Stimulated activated CD4-positive, alpha-beta T cell treated with anti-CD3 and anti-CD28 coated beads, Interleukin-12 subunit alpha, Interleukin-12 subunit beta, amount 100 ng/mL, for 24 hours (primary cell): ENCODE measurements at places on chromosomes 11 and 22.
A peak's percentile ranks its signal among the peaks of the same experiment; 100 is the strongest.

- no peak for DNase-seq
Measured at GRCh38 chr11:121163658-121164308, 62.7 kb downstream of the TECTA start.

DNA sequence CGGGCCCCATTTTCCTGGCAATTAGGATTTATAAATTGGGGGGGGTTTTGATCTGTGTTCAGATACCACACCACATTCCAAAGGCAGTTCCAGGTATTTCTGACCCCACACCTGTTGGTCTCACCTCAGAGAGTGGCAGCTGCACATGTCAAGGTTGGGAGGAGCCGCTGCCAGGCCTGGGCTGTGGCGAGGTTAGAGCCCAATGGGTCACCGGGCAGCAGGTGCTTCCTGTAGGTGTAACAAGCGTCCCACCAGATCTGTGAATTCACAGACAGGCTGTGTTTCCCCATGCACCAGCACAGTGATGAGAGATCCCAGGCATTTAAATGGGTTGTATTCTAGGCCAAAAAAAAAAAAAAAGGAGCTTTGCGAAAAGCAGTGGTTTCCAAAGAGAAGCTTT, 58.6 kb downstream of the CABIN1 start:
- DNase-seq = no peak

GRCh38 chr11:133549826-133550225, 17.5 kb upstream of the OPCML start:
- no peak for DNase-seq

- no peak for DNase-seq
Measured at GRCh38 chr22:42974223-42974622, 40.7 kb downstream of the PACSIN2 start.

- DNase-seq = no peak
Measured at GRCh38 chr11:108597736-108598355, 4.3 kb upstream of the EXPH5 start.

GRCh38 chr11:73320763-73321603, 12.9 kb downstream of the ARHGEF17 start:
- no peak for DNase-seq

DNA sequence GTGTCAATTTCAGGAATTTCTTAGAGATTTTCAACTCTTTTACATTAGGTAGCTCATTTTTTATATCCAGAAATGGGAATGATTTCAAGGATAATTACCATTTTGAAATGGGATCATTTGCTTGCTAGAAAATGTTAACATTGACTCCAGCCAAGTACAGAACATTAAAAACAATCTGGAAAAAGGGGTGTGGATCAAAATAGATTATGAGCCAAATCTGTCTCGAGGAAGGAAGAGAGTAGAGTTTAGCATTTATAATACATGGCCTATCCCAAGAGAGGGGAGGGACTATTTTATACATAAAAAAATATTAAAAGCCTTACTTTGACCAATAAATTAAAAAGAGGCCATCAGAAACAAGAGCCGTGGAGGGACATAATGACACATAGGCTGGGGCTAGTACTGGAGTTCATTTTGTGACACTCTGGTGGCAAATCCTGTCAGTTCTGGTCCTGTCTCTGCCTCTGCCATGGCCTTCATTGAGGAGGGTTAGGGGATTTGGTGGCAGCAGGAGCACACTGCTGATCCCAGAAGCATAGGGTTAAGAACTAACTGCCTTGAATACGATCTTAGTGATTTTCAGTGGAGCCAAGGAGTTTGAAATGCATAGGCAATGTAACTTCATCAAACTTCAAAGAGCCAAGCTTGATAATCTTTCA, 20.4 kb downstream of the PPP6R3 start:
- DNase-seq = no peak

GRCh38 chr11:15918212-15918611, 438.1 kb downstream of the SOX6 start:
- no peak for DNase-seq

GRCh38 chr22:23520863-23521440, 59.1 kb downstream of the IGLL1 start:
- no peak for DNase-seq

GRCh38 chr22:21942407-21943343, 10.0 kb downstream of the PPM1F start:
- peak; percentile 16 for DNase-seq

DNA sequence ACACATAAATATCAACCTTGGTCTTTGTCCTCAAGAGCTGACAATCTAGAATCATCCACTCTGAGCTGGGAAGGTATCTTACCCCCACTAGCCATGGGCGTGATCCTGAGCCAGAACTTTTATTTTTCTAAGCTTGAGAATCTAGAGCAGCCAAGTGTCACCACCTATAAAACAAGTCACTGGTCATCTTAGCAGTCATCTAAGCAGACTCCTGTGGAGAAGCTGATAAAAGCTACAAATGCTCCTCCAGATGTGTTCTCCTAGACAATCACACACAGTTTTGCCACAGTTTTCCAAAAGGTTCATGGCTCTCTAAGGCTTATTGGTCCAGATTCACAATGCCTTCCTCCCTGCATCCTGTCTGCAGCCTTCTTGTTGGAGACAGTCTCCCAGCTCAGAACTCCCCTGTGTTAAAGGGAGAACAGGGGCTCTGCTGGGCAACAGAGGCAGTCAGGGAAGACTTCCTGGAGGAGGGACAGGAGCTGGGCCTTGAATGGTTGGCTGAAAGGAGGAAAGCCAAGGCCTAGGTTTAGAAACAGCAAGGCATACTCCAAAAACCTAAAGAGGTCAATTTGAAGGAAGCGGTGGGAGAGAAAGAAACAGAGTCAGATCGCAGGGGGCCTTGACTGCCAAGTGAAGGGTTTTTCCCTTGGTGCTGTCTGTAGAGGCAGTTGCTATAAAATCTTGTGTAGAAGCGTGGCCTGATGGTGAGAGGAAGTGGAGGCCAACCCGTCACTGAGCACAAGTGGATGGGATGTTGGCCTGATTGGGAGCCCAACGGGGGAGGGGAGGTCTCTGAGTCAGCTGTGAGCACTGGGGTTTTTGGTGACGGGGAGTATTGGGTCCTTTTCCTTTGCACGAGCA, 42.0 kb downstream of the ALX4 start:
- no peak for DNase-seq

DNA sequence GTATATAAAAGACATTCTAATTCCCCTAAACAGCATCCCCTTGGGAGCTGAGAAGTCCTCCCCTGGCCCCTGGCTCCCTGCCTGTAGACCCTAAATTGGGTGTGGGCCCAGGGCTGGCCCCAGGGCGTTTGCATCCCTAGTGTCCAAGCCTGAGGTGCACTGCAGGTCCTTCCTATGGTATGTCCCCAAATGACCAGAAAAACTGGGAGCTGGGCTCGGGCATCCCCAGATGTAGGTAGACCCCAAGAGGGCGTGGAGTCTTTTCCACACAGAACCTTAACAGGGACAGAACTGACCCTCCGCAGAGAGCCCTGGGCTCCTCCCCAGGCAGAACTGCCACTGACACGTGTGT, 782 bp upstream of the OSBPL5 start:
- DNase-seq = no peak

DNA sequence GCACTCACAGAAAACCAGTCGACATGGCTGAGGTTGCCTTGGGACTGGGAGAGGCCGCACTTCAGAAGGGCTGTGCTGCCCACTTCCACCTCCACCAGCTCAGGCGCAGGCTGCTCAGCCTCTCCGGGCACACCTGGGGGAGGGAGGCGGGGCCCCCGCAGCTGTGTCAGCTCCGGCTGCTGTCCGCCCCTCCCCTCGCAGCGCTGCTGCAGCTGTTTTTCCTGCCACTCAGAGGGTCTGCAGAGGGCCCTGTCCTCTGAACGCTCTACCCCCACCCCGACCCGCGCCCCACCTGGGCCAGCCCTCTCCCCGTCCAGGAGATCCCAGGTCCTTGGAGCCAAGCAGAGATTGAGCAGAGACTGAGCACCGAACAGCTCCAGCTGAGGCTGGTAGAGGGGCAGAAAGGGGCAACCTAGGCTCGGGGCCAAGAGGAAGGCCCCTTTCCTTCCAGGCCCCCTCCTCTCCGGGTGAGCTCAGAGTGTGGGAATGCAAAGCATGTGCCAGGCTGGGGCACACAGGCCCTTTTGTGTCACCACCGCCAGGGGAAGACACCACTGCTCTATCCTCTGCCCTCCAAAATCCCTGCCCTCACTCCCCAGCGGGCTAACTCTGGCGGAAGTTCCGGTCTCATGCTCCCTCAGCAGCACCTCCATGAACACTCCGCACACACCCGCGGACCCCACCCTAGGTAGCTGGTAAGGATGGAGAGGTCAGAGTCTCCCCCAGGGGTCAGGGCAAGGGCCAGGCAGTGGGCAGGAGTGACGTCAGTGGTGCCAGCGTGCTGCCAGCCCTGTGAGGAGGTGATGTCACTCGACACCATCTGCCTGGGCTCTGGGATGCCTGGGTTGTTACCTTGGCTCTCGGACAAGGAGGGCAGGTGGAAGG, 1.6 kb downstream of the MCAM start:
- DNase-seq = no peak

- no peak for DNase-seq
Measured at GRCh38 chr22:17597217-17597616, 31.3 kb downstream of the ATP6V1E1 start.

- no peak for DNase-seq
Measured at GRCh38 chr22:48853627-48854240, 973.9 kb downstream of the BRD1 start.

DNA sequence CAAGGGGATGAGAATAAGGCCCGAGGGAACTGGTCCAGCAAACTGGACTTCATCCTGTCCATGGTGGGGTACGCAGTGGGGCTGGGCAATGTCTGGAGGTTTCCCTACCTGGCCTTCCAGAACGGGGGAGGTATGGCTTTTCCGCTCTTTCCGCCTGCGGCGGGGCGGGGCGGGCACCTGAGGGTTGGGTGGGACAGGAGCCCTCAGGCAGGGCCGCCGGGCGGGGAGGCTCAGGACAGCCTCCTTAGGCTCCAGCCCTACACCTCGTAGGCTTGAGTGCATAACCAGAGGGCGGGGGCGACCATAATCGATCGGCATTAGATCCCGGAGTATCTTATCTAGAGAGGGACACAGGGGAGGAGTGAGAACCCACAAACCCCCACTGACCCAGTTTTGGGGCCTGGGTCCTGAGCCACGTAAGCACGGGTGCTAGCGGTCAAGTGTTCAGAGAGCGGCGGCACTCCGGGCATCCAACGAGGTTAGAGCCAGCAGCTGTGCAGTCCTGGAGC, 4.9 kb downstream of the SLC6A5 start:
- DNase-seq = no peak

DNA sequence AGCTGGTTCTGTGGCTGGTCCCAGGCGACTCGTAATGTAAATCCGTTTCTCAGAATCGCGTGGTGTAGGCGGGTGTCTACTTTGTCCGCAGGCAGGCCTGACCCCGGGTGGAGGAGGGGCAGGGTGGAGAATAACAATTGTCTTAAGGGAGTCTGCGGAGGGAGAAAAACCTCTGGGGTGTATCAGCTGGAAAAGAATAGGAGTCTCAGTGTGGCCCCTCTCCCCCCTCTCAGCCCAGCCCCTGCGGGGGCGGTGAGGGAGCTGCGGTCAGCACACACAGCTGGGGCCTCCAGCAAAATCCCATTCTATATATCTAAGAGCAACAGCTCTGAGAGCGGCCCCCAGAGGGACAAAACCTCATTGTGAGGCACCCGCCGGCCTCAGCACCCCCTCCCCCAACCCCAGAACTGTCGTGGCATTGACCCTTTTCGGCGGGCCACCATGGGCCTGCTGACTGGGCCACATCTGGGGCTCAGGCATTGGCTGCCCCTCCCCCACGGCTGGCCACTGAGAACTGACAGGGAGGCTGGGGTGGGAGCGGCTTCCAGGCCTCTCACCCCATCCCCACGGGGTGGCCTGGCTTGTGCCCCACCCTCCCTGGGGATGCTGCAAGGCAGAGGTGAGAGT, 2.7 kb upstream of the MYRF start:
- no peak for DNase-seq

DNA sequence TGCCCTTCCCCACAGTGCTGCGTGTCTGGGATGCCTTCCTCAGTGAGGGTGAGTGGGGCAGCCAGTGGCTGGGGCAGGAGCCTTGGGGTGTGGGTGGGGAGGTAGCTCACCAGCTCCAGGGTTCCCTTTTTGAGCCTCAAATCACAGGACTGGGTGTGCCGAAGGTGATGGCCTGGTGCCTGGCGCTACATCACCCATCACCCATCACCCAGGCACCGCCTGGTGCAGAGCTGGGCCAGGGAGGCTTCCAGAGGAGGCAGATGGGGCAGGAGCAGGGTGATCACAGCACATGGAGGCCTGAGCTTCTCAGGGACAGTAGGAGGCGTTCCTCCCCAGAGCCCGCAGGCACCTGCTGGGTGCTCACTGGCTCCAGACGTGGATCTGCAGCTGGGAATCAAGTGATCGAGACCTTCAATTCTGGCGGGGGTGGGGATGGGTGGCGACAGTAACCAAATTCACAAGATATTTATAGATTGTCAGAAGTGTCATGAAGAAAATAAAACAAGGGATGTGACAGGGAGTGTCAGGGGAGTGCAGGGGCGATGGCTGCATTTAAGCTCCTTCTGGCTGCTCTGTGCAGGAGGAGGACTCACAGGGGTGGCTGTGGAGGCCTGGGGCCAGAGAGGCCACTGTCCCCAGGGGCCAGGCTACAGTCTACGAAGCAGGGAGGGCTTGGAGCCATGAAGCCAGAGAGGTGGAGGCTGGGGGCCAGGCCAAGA, 3.2 kb downstream of the TBC1D10C start:
- no peak for DNase-seq

GRCh38 chr11:75786101-75786736, 17.6 kb downstream of the DGAT2 start:
- no peak for DNase-seq

DNA sequence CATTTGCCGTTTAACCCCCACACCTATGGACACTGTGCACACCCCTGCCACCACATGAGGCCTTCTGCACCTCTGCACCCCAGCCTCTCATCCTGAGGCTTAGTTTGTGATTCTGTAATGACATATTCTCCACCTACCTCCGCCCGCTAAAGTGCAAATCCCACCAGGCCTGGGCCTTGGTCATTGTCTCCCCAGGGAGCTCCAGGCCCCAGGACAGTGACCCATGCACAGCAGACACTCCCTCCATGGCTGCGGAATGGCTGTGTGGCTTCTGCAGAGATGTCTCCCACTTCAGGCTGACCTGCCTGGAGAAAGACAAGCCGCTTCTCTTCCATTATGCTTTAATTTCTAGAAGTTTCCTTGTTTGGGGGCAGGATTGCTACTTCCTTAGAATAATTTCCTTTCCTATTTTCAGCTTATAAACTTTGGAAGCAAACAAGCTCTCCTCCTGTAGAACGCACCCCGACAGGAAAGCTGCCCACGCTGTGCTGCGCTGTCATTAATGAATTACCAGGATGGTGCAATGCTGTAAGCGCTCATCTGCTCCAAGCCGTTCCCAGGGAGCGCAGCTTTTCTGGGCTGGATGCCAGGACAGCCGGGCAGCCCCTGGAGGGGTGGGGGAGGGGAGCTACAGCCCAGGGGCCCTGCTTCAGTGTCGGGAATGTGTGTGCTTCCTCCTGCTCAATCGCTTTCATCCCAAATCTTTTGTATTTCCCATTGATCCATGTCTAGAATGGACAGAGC, 618.0 kb downstream of the BRD1 start:
- no peak for DNase-seq

GRCh38 chr11:47376525-47377371, 1.6 kb downstream of the SPI1 start:
- DNase-seq = no peak

GRCh38 chr11:76206327-76207081, at the start of gene WNT11:
Gene WNT11, minus strand, starts transcription at chr11:76206502. Its CDS starts 95 bp downstream, at chr11:76206407.
- no peak for DNase-seq

- no peak for DNase-seq
Measured at GRCh38 chr11:119832202-119832935, 103.4 kb upstream of the NECTIN1 start.
